Pulmonary artery endothelial cell (primary cell): ENCODE measurements at places on chromosomes 12 and 14. TPM values are rescaled to one million over a fixed set of nuclear protein-coding genes. Genes with fewer than 3 reads are reported as not detected.

Gene CCDC197
- total RNA-seq: not detected in 2 replicates

Gene CPM
- total RNA-seq: 0.40 TPM in 1 of 2 replicates, not detected in the other

- no peak for DNase-seq
Observed at GRCh38 chr14:67060546-67060945, 128.7 kb upstream of the GARIN2 start.

- no peak for DNase-seq
Observed at GRCh38 chr14:96639550-96639949, 137.4 kb downstream of the PAPOLA start.

- no peak for DNase-seq
Observed at GRCh38 chr14:52086711-52087110, 17.9 kb upstream of the NID2 start.

Gene SUSD6
- 9.2 and 11.7 TPM in 2 replicates for total RNA-seq

DNA sequence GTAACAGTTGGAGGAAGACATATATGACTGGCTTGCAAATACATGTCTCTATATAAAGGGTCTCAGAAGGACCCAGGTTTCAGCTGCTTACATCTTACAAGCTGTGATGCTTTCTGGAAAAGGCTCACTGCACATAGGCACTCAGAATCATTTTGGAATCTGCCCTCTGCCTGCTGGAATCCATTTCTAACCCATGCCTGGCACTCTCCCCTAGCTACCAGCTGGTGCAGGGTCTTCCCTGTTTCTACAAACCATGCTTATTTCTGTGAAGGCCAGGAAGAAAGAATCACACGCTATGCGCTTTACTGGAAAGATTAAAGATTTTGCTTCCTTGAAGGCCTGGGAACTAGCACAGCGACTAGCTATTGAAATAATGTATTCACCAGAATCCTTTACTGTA lies 151.3 kb downstream of the DICER1 start:
- no peak for DNase-seq

Gene DENND5B
- total RNA-seq: 7.8 and 10.8 TPM in 2 replicates

- no peak for DNase-seq
Observed at GRCh38 chr14:72544615-72545387, 349.1 kb downstream of the DPF3 start.

Gene CCDC175
- not detected in 2 replicates for total RNA-seq

DNA sequence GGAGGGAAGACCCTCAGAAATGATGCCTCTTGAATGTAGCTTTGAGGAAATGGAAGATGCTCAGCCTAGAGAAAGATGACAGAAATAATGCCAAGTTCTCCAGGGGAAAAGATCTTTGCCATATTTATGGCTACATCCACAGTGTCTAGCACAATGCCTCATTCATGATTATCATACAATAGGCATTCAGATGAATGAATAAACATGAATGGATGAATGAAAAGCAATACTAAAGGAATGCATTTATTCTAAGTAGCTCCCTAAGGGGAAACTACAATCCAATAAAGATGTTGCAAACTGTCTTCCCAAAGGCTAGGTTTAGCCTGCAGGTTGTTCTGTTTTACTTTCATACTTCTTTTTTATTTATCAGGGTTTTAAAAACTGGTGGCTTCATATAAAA lies 12.0 kb downstream of the TMTC1 start:
- no peak for DNase-seq

GRCh38 chr14:60848066-60848465 lies 113.5 kb downstream of the MNAT1 start:
- DNase-seq: no peak

DNA sequence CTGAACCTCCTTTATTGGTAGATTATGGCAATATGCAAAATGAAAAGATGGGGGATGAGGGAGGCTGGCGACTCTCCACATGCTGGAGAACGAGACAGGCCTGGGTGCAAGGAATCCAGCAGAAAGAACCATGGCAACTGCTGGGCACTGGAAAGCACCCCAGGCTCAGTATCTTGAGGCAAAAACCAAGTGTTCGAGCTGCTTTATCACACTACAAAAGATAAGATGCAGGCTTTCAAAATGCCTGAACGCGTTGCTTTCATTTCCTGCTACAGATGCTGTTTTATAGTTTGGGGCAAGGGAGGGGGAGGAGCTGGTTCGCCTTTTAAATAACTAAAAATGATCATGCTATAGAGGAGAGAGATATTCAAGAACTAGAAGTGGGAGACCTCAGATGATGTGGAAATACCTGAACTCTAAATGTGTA lies 38.9 kb downstream of the NIN start:
- DNase-seq: no peak

DNA sequence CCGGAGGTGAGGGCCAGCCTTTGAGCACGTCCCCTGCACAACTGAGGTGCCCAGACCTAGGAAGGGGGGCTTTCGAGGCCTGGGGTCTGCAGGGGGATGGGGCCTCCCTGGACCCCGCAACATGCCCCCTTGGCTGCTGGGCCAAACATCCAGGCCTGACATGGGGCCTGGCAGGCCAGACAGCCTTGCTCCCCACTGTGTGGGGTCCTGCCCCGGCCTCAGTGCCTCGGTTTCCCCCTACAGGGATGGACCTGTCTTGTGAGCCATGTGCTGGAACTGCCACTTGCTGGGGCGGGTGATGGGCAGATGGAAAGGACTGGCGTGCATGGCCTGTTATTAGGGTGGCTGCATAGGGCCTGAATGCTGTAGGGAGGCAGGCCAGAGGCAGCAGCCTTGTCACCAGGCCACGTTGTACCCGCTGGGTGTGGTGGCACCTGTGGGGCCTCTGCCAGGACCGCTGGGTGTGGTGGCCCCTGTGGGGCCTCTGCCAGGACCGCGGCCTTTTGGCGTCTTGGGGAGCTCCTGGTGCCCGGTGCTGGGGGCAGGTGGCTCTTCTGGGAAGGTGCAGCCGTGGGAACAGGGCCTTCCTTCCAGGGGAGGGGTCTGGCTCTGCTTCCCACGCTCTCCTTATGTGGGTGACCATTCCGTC lies 20.4 kb downstream of the ASPG start:
- DNase-seq: no peak

- DNase-seq: no peak
Observed at GRCh38 chr12:106240821-106241220, 7.0 kb downstream of the CKAP4 start.

DNA sequence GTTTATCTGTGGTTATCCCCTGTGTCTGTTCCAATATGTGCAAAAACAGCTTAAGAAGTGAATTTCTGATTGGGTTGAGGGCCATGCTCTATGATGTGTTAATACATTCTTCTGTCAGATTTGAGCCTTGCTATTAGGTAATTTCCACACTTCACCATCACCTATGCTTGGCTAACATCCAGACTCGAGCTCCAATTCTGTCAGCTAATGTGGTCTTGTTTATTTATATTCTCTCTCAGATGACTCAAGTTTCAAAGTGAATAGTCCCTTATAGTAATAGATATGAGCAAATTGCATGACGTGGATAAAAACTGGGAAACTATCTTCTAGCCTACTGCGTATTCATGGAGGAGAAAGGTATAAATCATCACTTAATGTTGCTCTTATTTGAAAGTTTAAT lies 451.3 kb downstream of the SNAPC1 start:
- no peak for DNase-seq
